ENCODE measurements at places on chromosomes 7 and 10.

- DNase-seq = no peak
Observed at GRCh38 chr10:89122433-89123051, 84.6 kb downstream of the CH25H start.

DNA sequence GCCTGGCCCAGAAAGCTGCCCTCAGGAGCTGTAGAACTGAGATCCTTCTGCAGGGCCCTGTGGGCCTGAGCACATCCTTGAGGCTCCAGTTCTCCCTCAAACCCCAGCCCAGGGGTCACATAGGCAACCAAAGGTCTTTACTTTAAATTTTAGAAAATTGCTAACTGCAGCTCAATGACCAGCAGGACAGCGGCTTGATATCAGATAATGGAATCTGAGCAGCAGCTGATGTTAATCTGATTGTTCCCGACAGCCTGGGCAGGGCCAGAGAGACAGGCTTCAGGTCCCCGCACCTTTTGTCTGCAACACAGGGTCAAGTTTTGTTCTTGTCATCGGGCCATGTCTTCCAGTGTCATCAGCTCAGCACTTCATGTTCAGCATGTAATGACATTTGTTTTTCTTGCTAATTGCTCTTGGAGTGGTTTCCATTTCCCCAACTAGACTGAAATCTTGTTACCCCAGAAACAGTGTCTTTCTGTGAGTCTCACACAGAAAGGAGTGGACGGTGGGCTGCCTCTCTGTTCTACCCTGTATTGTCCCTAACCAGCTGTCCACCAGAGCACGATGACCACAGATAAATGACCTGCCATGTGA, 91.0 kb downstream of the PAXIP1 start:
- no peak for DNase-seq

GRCh38 chr10:63133821-63134557, 861 bp downstream of the NRBF2 start:
- no peak for DNase-seq

DNA sequence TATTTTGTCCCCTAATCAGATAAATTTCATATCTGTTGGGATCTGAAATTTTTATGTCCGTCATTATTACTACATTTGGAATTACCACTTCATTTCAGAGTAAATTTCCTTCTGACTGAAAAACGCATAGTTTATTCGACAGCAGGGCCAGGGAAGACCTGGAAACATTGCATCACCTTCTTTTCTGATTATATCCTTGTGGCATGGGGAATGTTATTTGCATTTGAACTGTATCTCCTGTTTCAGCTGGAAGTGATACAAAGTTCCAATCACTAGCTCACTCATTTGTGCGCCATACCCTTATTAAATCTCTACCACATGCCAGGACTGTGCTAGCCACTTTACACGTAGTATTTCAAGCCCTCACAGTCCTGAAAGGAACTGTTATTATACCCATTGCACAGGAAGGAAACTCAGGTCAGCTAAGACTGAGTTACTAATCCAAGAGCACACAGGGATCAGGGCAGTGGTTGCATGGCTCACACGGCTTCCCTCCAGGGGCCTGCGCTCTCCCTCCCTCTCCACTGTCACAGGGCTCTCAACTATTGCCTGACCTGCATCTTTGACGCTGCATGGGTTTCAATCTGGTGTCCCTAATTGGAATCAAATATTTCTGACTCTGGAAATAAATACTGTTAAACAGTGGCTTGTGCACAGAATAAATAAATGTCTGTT, 84.4 kb upstream of the NANOS1 start:
- no peak for DNase-seq

DNA sequence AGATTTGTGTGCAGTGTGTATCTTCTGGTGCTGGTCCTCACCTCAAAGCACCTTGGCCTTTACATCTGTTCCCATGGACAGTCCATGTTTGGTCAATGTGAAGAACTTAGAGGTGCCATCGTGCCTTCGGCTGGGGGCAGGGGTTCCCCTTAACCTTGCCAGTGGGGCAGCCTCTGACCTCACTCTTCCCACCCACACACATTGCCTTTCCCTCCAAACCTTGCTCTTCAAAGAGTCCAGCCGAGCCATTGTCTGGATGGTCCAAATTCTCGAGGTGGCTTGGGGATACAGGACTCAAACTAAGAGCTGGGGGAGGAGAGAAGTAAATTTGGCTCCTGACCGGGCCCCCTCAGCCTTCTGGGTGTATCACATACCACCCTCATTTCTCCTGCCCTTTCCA, 76.2 kb upstream of the HABP2 start:
- DNase-seq = no peak

- no peak for DNase-seq
Observed at GRCh38 chr7:151936207-151936606, 20.0 kb upstream of the GALNTL5 start.

- no peak for DNase-seq
Observed at GRCh38 chr7:124603066-124603465, 162.5 kb downstream of the GPR37 start.

- DNase-seq = no peak
Observed at GRCh38 chr7:2920956-2921652, 77.0 kb upstream of the GNA12 start.

DNA sequence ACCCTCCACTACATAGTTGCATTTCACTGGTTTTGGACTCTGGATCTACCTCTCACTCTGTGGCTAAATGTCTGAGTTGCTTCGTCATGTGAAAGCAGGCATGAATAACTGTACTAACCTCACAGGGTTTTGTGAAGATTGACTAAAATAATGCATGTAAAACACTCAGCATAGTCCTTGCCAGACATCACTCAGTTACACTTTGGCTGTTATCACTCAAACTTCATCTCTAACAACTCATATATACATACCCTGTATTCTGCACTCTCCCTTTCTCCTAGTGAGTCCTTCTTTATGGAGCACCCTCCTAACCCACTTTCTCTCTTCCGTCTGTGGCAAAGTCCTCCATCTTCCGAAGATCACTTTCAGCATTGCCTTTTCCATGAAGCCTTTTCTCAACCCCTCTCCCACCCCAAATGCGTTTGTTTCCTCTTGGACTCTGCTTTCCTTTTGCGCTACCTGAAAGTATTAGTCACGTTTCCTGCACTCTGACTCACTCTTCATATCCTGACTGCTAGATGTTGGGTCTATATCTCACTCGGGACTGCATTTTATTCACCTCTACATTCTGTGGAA, 72.6 kb downstream of the OSBPL3 start:
- DNase-seq = no peak

GRCh38 chr7:93117852-93118530, at the start of gene SAMD9:
SAMD9 (minus strand) TSS chr7:93117979; CDS start chr7:93106097, 11,882 bp downstream.
- DNase-seq = peak; percentile 12

DNA sequence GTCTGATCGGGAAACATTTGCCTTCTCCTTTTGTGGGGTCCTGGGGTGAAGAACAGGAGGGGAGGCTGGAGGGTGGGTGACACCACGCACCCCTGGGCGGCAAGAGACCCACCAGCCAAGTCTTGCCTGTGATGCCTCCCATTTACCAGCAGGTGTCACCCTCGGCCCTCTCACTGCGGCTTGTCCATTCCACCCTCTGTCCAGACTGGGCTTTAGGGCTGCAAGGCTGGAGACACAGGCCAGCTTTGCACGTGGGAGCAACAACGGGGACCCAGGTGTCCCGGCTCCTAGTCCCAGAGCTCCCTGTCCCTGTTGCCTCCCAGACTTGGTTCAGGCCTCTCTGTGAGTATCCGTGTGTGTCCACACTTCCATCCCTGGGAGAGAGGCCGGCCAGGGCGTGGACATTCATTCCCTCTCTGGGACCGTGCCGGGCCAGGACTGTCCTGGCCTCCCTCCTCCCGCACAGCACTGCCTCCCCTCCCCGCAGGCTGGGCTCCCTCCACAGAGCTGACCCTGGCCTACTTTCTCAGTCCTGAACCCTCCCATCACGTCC, 36.2 kb upstream of the GTF2IRD1 start:
- peak; percentile 47 for DNase-seq

Measured in T-helper 17 cell (primary cell).